ENCODE measurements at places on chromosomes 1 and 21.

GRCh38 chr1:247360991-247361731 is 29.5 kb upstream of the ZNF496 start:
- DNase-seq, result no peak

DNA sequence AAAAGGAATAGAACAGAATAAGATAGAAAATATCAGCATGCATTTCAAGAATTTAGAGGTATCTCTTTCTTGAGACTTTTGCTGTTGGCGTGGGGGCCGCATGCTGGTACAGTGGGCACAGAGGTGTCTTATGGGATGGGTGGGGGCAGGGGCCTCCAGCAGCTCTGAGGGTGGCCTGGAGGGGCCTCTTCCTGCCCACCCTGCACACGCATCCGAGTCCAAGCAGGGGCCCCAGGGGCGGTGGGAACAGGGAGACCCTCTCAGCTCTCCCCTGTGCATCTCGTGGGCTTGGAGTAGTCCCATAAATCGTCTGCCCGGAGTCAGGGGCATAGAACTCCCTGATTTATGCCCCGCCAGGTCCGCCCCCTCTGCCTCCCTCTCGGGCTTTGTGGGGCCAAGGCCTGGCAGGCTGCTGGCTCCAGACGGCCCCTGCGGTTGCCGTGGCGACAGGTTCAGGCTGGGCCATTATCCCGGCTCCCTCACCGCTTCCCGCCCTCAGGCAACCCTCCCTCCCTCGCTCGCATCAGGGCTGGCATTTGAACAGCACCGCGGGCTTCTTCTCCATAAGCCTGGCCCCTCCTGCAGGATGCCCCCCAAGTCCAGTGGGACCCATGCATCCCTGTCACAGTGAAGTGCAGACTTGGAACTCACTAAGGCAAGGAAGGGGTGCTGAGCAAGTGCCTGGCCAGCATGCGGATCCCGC is 133.2 kb upstream of the ZBTB40 start:
- DNase-seq, result no peak

GRCh38 chr1:226548256-226549093 is at the start of gene STUM:
STUM (plus strand) TSS chr1:226548764; CDS start chr1:226548905, 141 bp downstream.
- DNase-seq, result no peak

DNA sequence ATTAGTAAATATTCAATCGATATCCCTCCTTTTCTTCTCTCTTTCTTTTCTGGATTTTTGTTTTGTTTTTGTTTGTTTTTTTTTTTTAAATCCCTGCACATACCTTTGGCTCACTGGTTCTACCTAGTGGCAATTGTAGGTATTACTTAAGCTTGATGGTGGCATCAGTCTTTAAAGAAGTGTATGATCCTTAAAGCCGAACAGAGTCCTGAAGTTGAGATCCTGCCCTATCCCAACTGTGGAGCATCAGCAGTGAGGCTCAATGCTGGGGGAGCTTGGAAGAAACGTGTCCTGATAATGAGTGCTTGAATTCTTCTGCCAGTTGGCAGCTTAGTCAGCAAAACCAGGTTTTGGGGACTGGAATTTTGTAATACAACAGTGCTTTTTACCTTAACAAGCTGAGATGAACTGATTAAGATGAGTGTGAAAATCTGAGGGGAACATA is 60.8 kb downstream of the FASLG start:
- peak; percentile 44 for DNase-seq

DNA sequence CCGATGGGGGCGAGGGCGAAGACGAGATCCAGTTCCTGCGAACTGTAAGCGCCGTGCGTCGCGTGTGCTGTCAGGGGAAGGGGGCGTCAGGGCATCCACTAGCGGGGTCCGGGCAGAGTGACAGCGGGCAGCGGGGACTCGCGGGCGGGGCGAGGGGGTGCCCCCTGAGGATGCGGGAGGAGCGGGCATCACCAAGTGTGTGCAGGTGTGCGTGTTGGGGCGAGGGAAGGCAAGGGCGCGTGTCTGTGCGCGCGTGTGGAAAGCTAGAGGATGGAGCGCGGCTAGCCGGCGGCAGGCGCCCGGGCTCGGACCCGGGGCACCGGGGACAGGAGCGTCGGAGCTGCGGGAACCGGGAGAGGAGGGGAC is 525 bp downstream of the RYR2 start:
- no peak for DNase-seq

DNA sequence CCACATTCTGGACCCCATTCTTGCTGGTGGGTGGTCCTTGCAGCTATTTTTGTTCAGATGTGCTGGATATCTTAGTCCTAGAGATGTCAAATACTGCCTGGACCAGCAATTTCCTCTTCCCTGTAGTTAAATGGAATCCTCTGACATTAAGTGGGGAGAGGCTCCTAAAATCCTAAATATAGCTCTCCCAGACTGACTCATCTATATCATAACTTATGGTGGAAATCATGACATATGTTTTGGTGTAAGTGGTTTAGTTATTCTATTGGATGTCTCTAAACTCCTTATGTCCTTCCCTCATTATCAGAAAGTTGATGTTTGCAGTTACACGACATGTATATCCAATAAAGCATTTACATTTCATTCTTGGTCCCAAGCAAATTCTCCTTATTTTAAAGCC is 73.1 kb downstream of the KCNJ6 start:
- no peak for DNase-seq

GRCh38 chr1:243465738-243466137 is 209.9 kb downstream of the SDCCAG8 start:
- no peak for DNase-seq

GRCh38 chr1:103162360-103162759 is 54.0 kb upstream of the COL11A1 start:
- DNase-seq, result no peak

DNA sequence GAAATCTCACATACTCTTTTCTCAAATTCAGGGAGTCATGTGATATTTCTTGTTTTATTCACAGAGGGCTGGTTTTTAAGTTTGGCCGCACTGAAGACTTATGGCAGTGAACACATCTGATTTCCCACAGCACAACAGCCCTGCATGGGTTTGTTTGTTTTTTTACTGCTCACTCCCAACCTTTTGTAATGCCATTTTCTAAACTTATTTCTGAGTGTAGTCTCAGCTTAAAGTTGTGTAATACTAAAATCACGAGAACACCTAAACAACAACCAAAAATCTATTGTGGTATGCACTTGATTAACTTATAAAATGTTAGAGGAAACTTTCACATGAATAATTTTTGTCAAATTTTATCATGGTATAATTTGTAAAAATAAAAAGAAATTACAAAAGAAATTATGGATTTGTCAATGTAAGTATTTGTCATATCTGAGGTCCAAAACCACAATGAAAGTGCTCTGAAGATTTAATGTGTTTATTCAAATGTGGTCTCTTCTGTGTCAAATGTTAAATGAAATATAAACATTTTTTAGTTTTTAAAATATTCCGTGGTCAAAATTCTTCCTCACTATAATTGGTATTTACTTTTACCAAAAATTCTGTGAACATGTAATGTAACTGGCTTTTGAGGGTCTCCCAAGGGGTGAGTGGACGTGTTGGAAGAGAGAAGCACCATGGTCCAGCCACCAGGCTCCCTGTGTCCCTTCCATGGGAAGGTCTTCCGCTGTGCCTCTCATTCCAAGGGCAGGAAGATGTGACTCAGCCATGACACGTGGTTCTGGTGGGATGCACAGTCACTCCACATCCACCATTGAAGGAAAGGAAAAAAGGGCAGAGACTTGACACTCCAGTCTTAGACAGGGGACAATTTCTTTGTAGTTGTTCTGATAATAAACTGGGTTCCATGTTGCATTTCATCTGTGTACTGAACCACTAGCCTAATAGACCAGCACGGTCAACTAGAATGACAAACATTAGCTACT is 22.8 kb downstream of the TMEM50A start:
- DNase-seq, result no peak

- DNase-seq, result no peak
Measured at GRCh38 chr1:10152709-10153284, 57.6 kb upstream of the KIF1B start.

DNA sequence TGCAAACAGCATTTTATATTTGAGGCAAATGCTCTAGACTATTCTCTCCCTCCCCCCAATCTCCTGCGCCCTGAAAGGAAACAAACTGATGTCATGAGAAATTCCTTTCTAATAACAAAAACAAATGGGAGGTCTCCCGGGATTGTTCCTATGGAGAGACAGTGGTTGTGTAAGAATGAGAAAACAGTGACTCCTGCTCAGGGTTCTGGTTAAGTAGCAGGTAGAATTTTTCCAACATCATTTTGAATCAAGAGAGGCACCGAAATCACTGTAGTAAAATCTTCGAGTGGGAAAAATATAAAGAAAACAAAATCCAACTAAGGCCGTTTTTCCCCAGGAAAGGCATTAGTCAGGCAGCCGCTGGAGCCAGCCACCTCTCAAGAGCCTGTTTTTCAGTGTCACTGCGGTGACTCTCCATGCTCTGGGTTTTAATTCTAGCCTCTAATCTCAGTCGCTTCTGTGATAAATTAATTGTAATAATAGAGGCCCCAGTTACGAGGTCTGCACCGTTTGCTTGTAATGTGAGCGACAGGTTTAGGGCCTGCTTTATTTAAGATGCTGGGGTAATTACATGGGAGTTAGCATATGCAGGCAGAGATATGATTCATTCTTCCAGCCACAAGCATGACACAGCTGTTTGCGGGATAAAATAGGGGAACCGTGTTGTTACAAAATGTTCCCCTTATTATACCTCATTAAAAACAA is 80.3 kb downstream of the RNF220 start:
- no peak for DNase-seq

GRCh38 chr1:58768191-58768731 is 15.6 kb downstream of the JUN start:
- DNase-seq, result no peak

- DNase-seq, result no peak
Measured at GRCh38 chr1:36151134-36151844, 2.0 kb upstream of the TRAPPC3 start.

- no peak for DNase-seq
Measured at GRCh38 chr21:45590726-45591618, 48.7 kb upstream of the SLC19A1 start.

Measured in HepG2 (cell line).